Retina (tissue), 1 donor: ENCODE measurements at places on chromosomes 13 and 19.
A peak's percentile ranks its signal among the peaks of the same experiment; 100 is the strongest.

- peak; percentile 96 for DNase-seq
Measured at GRCh38 chr19:33778089-33778791, 18.4 kb upstream of the KCTD15 start.

- DNase-seq: no peak
Measured at GRCh38 chr13:93116809-93117208, 109.8 kb upstream of the GPC6 start.

DNA sequence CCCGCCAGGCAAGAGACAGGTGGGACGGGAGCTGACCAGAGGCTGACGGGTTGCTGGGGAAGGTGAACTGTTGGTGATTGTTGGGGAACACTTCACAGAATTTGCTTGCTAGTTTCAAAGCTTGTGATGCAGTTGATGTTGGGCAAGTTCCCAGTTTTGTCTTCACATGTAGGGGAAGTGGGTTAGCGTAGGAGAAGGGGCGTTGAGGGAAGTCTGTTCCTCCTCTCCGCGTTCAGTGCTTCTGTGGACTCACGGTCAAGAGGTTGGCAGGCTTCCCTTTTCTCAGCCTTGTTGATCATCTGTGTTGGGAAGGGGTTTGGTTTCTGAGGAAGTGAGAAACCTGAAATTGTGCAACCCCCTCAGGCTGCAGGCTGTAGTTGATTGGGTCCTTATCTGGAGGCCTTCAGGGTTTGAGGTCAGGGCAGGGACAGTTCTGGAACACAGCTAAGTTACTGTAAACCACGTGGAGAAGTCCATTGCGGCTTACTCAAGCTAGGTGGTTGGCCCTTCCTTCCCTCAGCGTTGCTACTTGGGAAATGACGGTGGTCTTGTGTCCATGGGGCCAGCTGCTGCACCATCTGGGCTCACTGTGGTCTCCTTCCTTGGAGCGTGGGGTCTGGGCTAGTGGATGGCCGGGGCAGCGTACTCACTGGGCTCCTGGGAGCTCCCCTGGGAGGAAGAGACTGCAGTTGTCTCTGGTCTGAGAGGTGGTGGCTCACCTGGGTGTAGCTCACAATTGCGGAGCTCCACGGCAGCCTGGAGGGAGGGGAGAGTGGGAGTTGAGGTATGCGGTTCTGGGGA lies 7.5 kb downstream of the RPS9 start:
- peak; percentile 12 for DNase-seq

- no peak for DNase-seq
Measured at GRCh38 chr13:114019367-114019766, 45.5 kb upstream of the C13orf46 start.

- DNase-seq: no peak
Measured at GRCh38 chr19:46739290-46739771, 6.5 kb upstream of the FKRP start.

DNA sequence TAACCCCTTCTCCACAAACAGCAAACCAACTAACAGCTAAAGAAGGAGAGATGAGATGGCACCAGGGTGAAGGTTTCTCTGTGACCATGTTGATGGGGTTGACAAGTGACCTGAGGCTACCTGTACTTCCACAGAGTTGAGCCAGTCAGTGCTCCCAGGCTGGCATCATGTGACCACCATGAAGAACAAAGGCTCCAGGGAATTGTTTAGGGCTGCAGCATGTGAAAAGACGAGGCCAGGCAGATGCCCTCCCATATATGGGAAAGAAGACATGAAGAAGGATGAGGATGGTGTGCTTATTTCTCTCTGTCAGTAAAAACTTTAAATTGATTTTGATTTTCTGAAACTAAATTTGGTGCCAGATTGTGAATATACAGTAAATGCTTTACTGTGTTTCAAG lies 220.6 kb downstream of the OLFM4 start:
- no peak for DNase-seq

DNA sequence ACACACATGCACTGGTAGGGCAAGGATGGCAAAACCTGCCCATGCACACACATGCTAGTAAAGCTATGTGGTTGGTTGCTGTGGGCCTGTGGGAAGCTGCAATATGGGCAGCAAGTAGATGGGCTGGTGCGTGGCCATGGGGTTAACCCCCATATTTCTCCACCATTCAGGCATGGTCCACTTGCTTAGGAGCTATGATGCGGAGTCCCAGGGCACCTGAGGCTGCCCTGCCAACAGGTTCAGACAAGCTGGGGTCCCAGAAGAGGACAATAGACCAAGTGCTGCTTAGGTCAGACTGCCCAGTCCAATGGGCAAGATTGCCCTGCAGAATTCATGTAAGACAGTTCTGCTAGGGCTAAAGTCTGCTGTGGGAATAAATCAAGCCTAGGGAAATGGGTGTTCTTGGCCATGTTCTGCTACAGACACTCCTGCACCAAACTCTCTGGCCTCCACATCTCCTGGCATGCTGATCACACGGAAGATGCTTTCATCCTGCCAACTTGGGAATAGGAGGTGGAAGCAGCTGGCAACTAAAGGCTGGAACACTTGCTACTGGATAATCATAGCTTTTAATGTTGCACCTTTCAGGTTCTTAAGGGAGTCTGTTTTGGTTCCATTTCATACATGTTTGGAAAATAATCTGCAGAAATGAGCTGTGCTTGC lies 646.3 kb upstream of the SLITRK1 start:
- DNase-seq: no peak

- no peak for DNase-seq
Measured at GRCh38 chr13:114107686-114108081, 24.7 kb downstream of the RASA3 start.

- no peak for DNase-seq
Measured at GRCh38 chr13:46359714-46360113, 27.3 kb downstream of the RUBCNL start.

- DNase-seq: no peak
Measured at GRCh38 chr19:2854849-2855248, 12.3 kb upstream of the ZNF556 start.

GRCh38 chr13:113359571-113359970 lies 4.4 kb downstream of the GRTP1 start:
- no peak for DNase-seq

DNA sequence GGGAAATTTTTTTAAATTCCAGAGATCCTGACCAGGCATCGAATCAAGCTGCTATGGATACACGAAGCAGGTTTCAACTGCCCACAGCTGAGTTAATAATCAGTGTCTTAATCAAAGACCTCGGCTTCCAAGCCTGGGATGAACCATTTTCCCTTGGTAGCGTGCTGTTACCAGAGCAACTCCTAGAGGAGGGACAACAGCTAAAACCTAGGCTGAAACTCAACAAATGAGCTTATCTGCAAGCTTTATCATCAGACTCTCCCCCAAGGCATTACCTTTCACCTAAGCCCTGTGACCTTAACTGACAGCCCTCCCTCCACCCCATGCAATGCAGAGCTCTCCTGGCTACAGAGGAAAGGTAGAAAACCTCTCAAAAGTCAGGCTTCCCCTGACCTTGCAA lies 39.7 kb downstream of the RCBTB1 start:
- no peak for DNase-seq

DNA sequence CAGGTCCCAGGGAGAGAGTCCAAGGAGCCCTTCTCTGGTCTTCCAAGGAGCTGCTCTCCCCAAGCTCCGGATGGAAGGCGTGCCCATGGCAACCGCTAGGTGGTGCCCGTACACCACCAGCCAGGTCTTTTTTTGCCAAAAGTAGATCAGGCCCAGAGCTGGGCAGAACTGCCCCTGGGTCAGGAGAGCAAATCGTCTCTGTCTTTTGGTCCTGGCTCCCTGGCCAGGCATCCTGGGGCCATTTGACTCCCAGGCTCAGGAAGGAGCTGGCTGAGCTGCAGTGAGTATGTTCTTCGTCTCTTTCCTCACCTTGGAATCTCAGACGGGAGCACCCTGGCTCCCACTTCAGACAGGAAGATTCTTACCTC lies 24.6 kb upstream of the BCL3 start:
- peak; percentile 86 for DNase-seq

GRCh38 chr13:66364346-66364745 lies 865.8 kb downstream of the PCDH9 start:
- DNase-seq: no peak

DNA sequence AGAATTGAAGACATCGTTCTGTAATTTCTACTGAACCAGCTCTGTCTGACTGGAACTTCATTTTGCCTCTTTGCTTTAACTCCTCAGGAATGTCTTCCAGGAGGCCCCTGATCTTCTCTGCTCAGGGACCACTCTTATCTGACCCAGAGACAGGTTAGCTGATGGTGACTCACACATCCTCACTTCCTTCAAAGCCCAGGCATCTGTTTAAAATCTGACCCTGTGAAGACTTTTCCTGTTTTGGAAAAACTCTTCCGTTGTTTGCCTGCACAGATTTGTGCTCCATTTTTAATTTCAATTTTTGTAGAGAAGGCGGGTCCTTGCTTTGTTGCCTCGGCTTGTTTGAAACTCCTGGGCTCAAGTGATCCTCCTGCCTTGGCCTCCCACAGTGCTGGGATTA lies 1.6 kb downstream of the ARL11 start:
- no peak for DNase-seq

- peak; percentile 53 for DNase-seq
Measured at GRCh38 chr13:100694722-100695508, 20.3 kb upstream of the TMTC4 start.

- no peak for DNase-seq
Measured at GRCh38 chr13:100273138-100273537, 184.2 kb downstream of the PCCA start.

- no peak for DNase-seq
Measured at GRCh38 chr13:98717256-98717655, 35.2 kb downstream of the SLC15A1 start.
